Vagina (tissue), 2 donors: ENCODE measurements at places on chromosomes 6 and 20. TPM values are rescaled to one million over a fixed set of nuclear protein-coding genes. Genes with fewer than 3 reads are reported as not detected.

DNA sequence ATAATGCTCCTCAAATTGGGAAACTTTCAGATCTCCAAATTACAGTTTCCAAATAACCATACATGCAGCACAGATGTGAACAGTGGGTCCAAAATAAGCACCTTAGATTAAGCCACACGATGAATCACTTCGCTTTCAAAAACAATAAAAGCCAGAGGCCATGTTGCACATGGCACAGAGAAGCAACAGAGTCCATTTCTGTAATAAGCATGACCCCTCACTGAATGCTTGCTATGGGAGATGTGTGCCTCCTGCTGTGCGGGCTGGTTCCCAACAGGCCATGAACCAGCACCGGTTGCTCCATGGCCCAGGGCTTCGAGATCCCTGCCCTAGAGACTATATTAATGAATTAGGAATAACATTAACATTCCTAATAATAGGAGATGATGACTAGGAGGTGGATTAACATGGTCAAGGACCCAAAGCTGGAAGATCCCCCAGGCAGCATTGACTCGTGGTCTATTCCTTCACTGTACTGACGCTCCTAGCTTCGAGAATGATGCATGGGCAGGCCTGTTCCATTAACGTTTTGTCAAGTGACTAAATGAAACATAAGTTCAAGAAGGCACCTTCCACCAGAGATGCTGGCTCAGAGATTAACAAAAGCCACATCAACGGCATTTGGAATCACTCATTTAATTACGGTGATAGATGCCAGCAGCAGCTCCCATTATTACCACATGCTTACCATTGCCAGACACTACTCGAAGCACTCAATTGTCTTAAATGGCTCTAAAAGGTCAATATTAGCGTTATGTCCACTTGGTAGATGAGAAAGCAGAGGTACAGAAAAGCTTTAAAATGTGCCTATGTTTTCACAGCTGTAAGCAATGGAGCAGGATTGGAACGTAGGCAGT is 470.6 kb upstream of the AGPAT4 start:
- no peak for DNase-seq

DNA sequence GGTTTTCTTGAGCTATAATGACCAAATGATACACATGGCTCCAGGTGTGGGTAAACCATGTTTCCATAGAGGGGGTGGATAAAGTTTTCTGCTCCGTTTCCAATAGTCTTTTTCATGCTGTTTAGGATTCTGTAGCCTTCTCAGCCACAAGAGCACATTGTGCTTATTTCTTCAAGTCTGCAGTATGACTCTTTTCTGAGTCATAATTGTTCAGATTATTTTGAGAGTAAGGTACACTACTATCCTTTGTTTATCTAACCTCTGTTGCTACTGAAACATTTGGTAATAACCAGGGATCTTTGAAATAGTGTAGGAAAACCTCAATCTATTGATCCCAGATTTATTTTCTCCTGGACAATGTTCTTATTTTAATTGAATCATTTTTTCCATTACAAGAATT is 247.9 kb upstream of the BMP2 start:
- no peak for DNase-seq

The PKIG gene
- total RNA-seq = 146 TPM

GRCh38 chr6:134795691-134796090 is 154.2 kb downstream of the ALDH8A1 start:
- DNase-seq = no peak

- no peak for DNase-seq
Observed at GRCh38 chr6:31558631-31559500, 11.5 kb downstream of the NFKBIL1 start.

GRCh38 chr6:36668591-36668990 is 9.9 kb upstream of the CDKN1A start:
- no peak for DNase-seq

GRCh38 chr6:68724060-68724459 is 89.0 kb downstream of the ADGRB3 start:
- DNase-seq = no peak

The PLEKHG1 gene
- total RNA-seq = 38.5 TPM

The CYP24A1 gene
- 5.9 TPM for total RNA-seq

DNA sequence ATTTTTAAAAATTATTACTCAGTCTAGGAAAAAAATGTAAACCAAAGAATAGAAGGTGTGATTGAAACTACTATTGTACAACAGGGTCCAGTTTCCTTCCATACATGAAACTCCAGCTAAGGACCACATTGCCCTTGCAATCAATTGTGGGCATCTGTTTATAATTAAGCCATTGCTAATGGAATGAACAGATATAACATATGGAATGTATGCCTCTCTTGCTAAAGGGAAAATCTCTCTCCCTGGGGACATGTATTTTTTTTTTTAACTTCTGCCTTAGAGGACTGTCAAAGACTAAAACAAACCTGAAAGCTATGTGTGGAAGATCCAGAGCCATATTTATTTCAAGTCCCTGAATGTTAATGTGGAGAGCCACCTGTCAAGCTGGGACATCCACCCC is 336.8 kb upstream of the MANEA start:
- DNase-seq = no peak

GRCh38 chr20:59435518-59435917 is 135.1 kb downstream of the EDN3 start:
- DNase-seq = no peak

The GLP1R gene
- not detected for total RNA-seq

DNA sequence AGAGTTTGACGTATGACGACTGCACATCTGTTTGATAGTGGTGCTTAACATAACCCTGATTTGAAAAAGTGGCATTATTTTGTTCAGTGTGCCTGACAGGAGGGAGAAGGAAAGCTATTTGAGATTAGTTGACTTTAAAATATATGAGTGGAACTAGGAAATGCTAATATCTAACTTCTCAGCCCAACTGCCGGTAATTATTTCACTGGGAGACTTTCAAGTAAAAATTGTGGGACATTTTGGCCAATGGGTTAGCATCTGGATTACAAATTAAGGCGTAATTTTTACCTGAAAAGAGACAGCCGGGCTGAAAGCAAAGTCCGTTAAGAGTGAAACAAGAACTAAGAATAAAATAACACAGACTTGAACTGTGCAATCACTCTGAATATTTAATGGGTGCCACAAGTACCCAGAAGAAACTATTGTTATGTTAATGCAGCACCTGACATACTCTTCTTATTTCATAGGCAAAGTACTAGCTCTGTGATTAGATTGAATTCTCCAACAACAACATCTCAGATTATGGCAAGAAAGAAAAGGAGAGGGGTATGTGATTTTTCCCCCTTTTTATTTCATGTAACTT is 2.0 kb downstream of the HEY2 start:
- no peak for DNase-seq

DNA sequence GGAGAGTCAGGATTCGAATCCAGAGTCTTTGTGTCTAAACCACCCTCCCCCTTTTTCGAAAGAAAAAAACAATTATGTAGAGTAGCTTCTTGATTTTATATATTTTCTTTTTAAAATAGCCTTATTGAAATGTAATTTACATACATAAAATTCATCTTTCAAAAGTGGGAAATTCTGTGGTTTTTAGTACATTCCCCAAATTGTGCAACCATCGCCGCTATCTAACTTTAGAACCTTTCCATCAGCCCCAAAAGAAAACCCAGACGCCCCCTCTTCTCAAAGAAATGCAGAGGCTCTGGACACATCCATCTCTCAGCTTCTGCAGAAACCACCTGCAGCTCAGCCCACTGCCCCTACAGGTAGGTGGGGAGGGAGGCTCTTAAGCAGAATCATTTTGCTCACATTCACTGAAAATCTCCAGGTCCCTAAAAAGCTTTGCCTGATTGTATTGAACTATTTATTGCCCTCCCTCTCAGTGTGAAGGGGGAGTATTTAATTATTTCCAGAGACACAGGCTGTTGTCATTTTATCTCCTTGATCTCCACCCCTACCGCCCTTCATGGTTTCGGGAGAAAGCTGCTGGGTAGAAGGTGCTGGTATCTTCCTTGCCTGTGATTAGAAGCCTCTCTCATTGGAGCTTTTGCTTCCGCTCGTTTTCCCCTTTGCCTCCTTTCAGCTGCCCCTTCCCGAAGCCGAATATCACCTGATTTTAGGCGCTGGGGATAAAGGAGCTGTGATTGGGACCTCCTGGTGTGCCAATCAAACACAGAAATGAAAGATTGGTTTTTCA is 68.7 kb upstream of the KCNG1 start:
- no peak for DNase-seq

The RGL2 gene
- 41.5 TPM for total RNA-seq

The OTOR gene
- not detected for total RNA-seq

DNA sequence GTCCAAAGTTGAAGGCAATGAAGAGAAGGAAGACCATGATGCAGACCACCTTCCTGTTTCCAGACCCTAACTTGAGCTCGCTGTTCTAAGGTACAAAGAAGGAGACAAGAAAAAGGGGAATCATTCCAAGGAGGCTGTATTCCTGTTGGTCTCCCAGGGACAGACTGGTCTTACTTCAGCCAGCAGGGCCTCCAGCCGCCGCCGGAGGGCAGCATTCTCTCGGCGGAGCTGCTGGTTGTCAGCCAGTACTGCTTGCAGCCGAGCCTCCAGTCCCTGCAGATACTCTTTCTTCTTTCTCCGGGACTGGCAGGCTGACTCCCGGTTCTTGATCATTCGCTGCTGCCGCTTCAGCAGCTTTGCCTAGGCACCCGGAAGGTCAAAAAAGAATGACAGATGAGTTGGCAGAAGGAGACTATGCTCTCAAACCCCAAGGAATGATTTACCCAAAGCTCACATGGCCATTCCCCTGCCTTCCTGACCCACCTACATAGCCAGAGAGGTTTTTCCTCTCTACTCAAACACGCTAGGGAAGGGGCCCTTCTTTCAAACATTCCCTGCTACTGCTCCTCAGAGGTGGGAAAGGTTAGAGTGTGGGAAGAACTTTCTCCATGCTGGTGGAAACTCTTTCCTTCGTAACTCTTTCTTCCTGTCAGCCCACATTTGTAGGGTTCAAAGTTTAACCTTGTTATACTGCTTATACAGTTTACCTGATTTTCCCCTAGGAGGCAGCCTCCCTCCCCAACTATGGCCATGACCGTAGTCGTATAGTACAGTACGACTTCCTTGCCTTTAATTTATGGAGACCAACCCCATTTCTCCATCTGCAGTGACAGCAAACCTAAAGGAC is 9.0 kb downstream of the ATF6B start:
- no peak for DNase-seq

- no peak for DNase-seq
Observed at GRCh38 chr6:15355683-15356099, 109.8 kb downstream of the JARID2 start.

DNA sequence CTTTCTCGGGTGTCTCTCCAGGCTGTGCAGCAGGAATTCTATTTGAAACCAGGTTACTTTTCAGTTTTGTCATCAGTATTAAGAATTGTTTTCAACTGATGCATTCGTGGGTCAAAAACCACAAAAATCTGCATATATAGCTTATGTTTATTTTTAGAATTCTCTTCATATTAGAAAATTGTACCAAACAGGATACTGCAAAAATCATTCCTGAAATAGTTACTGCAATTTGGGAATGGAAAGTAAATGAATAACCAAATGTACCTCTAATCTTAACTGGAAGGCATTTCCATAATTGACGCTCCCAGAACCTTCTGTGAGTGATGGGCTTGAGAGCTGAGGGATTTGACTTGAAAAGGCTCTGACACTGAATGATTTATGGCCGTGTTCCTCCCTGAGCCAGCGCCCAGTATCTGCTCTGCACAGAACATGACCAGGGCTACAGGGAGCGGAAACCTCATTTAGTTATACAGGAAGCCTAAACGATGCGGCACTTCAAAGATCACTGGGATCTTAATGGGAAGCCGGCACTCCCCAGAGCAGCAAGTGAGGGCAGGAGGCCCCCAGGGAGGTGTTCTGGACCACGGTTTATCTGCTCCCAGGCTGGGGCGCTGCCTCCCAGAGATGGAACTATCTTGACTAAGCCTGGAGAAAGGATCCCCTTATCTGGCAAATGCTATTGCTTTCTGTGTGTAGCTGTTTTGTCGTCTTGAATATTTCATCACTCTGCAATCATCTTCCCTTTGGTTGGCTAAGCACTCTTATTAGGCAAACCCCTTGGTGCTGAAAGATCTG is 446.0 kb downstream of the QKI start:
- DNase-seq = no peak

GRCh38 chr6:35804996-35805736 is at the start of gene LHFPL5:
Gene LHFPL5 (plus strand): TSS chr6:35805352. CDS start chr6:35805671, 319 bp downstream.
- no peak for DNase-seq

DNA sequence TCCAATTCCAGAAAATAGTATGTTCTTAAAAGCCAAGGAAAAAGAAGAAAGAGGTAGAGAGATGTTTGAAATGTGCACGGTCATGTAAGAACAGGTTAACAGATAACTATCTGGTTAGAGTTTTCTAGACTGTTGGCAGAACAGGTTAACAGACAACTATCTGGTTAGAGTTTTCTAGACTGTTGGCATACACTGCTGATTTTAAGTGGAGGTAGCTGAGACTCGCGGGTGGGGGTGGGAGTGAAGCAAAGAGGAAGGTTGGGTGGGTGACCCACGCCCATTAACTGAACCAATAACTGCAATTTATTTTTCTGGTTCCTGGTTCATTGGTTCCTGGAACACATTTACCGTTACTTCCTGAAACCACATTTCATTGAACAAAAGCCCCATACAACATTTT is 157.5 kb downstream of the ELOVL4 start:
- DNase-seq = no peak

- DNase-seq = no peak
Observed at GRCh38 chr6:127267646-127268625, 1.3 kb downstream of the RNF146 start.

The TINAG gene
- not detected for total RNA-seq
